ENCODE measurements at places on chromosomes 4 and X. TPM values are rescaled to one million over a fixed set of nuclear protein-coding genes. Genes with fewer than 3 reads are reported as not detected.

Gene GAGE12F
- not detected for total RNA-seq

Gene RPS6KA6
- total RNA-seq = 8.7 TPM

Gene PRICKLE3
- total RNA-seq = 6.7 TPM

Gene CC2D2A
- 9.6 TPM for total RNA-seq

Gene MAPK10
- total RNA-seq = 64.2 TPM

Gene CSAG3
- not detected for total RNA-seq

Gene HTN1
- total RNA-seq = 0.34 TPM

Gene NSG1
- 130 TPM for total RNA-seq

Gene GAGE13
- total RNA-seq = not detected

Gene CDX4
- not detected for total RNA-seq

Gene TMEM156
- not detected for total RNA-seq

Data from motor neuron (in vitro differentiated cells).